ENCODE measurements at places on chromosomes 1 and 21. TPM values are rescaled to one million over a fixed set of nuclear protein-coding genes. Genes with fewer than 3 reads are reported as not detected.

Gene RHBG
- 18.3 TPM for polyA plus RNA-seq

DNA sequence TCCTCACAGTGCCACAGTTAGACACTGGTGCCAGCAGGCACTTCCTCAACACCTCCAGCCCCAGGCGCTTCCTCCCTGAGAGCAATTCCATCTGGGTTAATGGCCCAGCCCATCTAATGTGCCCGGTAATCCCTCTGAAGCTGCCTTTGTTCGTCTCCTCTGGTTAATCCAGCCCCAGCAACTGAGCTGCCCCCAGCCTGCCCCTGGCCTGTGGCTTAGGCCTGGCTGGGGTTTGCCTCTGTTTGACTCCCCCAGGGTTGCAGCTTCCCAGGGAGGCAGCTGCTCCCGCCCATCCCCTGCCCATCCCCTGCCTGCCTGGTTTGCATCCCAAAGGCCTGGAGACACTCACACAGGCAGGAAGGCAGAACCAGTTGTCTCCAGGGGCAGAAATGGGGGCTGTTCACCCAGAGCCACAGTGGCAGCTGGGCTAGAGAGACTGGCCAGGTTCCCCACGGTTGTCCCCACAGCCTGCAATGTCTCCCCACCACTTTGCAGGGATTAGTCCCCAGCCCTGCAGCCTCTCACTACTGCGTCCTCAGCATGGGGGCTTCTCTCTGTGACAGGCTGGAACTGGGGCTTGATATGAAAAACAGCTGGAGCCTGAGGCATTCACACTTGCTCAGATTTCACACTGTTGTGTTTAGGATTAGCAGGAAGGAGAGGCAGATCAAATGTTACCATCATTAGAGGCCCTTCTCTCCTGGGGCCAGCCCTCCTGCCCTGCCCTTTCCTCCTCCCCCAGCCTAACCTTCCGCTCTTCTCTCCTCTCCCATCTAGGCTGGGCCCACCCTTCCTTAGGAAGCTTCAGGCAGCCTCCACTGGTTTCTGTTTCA lies 120.2 kb downstream of the TLR5 start:
- DNase-seq = no peak

- no peak for DNase-seq
Observed at GRCh38 chr1:110476028-110476765, 25.2 kb downstream of the PROK1 start.

Gene SCMH1
- polyA plus RNA-seq = 45.3 TPM

DNA sequence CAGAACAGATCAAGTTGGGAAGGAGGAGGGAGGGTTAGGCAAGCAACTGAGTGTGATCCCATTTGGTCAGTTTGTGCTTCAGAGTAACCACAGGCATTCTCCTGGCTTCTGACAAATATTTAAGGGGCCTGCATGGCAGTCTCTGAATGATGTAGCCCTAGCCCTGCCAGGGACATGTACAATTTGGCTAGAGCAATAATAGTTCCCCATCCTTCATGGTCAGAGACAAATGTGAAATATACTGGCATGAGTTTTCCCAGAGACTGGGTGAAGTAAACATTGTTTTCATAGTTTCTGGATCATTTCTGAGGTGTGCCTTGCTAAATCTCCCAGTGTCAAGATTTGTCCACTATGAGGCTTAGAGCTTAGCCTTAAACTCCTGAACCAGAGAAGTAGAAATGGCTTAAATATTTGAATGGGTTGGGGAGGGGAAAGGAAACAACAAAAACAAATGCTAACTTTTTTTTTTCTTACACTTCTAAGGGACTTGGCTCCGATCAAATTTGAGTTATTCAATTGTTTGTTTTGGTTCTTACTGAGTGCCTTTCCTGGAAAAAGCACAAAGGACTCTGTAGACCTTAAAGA lies 42.0 kb upstream of the UBE2U start:
- DNase-seq = no peak

GRCh38 chr1:22826604-22827580 lies 116.3 kb downstream of the EPHB2 start:
- DNase-seq = peak; percentile 56

DNA sequence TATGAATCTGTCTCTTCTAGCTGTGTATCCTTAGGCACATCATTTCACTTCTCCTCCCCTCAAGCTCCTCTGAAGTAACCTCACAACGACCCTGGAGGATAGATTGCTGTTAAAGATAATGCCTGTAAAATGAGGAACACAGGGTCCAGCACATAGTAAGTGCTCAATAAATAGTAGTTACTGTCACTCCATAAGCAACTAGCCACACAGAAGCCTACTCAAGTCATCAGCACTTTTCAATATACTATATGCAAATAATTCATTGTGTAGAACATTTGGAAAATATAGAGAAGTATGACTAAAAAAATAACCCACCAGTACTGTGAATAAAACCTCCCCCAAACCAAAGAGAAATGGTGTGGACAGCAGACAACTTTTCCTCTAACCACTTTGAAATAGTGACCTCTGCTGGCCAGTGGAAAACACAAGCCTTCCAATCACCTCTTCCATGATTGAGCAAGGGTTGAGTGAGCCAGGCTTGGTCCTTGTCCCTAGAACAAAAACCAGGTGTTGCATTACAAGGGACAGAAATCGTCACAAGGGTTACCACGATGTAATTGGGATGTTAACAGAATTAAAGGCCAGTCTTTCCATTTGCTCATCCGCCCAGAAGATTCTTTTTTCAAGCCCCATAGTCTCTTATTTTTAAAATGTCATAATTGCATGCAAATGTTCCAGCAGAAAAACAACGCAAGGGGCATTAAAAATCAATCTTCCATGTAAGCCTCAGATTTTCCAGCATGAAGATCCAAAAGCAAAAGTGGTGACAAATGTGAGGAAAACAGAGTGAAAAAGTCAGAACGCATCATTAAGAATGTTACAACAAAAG lies 15.7 kb upstream of the GLIS1 start:
- no peak for DNase-seq

DNA sequence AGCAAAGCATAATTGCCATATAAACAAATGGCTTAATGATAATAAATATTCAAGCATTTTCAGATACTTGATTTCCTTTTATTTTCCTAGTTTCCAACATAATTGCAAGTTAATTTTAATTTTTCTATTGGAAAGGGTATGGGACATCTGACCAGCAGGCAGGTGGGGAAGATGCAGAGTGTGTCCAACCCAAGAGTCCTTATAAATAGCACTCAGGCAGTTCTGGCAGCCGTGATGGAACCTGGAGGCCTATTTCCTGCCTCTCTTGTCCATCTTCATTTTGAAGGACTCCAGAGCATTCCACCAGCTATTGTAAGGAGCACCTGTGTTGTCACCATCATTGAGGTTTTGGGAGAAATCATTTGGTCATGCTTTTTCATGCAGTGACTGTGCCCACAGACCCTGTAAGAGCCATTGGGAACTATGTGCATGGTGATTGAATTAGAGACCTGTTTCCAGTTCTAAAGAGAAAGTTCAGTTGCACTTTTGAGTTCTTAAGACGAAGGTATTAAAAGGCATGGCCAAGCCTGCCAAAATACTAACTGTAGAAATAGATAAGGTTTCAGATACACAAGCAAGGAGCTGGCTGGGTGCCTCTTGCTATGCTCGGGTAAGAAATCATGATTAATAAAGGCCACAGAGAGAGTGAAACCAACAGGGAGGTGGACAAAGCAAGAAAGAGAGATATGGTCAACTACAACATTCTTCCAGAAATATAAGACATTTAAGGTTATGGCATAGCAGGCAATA lies 92.3 kb downstream of the SPATA46 start:
- no peak for DNase-seq

DNA sequence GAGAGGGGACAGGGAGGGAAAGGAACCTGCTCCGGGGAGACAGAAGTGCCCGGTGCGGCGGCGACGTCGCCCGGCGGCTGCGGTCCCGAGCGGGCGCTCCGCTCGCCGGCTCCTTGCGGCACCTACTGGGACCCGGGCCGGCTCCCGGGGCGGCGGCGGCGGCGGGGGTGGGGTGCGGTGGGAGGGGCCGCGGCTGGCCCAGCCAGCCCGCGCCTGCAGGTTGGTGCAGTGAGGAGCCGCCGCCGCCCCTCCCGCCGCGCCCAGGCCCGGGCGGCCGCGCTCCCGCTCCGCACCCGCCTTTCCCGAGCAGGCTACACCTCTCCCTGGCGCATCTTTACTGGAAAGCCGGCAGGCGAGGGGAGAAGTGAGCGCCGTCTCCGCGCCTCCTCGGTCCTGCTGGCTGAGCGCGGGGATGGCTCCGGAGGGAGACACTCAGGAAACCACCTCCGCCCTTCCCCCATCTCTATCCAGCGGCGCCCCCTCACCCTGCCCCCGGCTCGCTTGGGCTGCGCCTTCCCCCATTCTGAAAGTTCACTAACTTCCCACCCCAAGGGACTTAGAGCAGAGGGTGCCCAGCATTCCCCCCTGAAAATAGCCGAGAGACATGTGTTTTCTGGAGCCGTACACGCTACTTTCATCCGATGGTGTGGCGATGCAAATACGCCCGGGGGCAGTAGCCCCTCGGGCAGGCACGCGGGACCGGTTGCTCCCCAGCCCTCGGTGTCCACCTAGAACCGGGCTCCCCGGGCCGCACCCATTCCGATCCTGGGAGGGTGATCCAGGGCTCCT lies at the start of gene PLD5:
PLD5 (minus strand) TSS at position 127 of the 789 bp plus-strand sequence.
- no peak for DNase-seq

DNA sequence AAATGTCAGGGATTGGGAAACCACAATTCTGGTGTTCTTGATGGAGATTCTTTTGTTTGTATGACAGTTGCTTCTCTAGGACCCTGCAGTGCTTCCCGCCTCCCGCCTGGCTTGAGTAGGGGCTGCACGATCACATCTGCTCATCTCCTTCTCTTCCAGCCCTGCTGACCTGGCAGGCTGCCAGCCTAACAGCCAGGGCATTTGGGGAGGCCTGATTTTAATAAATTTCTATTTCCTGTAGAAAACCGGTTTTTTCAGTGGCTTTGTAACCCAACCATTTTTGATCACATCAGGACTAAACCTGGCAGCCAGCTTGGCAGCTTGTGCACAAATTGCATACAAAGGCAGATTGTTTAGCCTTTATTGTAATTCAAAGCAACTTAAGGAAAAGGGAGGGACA lies 78.9 kb downstream of the UBE2U start:
- DNase-seq = peak; percentile 39

- no peak for DNase-seq
Observed at GRCh38 chr1:29218223-29218622, 12.5 kb downstream of the MECR start.

Gene LAMB3
- 0.50 TPM for polyA plus RNA-seq

DNA sequence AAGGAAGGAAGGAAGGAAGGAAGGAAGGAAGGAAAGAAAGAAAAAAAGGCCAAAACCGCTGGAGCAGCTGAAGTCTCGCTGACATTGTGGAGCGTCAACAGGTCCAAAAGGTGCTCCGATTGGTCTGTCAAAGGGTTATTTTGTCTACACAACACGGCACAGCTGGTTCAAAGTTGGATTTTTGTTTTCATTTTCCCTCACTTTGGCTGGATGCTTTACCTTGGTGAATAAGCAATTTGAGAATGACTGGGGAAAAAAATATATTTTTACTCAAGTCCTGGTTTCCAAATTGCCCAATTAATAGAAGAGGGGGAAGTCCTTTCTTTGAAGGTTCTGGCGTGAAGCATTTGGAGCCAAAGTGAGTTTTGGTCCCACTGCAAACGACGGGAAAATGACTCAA lies 19.3 kb upstream of the PAX7 start:
- DNase-seq = no peak

- DNase-seq = no peak
Observed at GRCh38 chr1:15038232-15039016, 115.1 kb upstream of the TMEM51 start.

- DNase-seq = no peak
Observed at GRCh38 chr21:45562402-45562801, 20.2 kb upstream of the SLC19A1 start.

- DNase-seq = no peak
Observed at GRCh38 chr1:202143011-202143767, 1.3 kb downstream of the ARL8A start.

DNA sequence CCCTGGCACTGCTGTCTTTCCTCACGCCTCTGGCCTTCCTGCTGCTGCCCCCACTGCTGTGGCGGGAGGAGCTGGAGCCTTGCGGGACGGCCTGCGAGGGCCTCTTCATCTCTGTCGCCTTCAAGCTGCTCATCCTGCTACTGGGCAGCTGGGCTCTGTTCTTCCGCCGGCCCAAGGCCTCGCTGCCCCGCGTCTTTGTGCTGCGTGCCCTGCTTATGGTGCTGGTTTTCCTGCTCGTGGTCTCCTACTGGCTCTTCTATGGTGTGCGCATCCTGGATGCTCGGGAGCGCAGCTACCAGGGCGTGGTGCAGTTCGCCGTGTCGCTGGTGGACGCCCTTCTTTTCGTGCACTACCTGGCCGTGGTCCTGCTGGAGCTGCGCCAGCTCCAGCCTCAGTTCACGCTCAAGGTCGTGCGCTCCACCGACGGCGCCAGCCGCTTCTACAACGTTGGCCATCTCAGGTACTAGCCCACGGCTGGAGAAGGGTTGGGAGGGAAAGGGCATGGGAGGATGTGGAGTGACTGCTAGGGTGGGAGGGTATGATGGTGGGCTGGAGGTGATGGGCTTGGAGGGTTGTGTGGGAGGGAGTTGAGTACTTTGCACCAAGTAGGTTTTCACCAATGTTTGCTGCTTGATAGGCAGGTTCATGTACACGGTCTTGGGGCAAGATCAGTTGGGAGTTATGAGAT lies 18.9 kb downstream of the VANGL2 start:
- no peak for DNase-seq

GRCh38 chr1:62746086-62746808 lies 37.7 kb upstream of the ATG4C start:
- peak; percentile 30 for DNase-seq

DNA sequence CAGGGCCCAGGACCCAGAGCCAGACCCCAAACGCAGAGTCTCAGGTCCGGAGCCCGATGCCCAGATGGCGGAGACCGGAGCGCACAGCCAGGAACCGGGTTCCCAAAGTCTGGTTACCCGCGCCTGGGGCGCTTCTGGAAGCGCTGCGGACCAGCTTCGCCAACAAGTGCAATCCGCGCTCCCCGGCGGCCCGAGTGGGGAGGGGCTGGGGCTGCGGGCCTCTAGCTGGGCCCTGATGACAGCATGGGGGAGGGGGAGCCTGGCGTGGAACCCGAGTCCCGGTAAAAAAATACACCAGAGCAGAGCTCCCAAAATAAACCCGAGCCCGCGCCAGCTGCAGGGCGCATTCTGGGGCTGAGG lies 494 bp downstream of the NT5C1A start:
- no peak for DNase-seq
